ENCODE measurements at places on chromosomes 11 and 22.

- no peak for DNase-seq
Measured at GRCh38 chr22:39437791-39438704, 18.8 kb upstream of the MGAT3 start.

DNA sequence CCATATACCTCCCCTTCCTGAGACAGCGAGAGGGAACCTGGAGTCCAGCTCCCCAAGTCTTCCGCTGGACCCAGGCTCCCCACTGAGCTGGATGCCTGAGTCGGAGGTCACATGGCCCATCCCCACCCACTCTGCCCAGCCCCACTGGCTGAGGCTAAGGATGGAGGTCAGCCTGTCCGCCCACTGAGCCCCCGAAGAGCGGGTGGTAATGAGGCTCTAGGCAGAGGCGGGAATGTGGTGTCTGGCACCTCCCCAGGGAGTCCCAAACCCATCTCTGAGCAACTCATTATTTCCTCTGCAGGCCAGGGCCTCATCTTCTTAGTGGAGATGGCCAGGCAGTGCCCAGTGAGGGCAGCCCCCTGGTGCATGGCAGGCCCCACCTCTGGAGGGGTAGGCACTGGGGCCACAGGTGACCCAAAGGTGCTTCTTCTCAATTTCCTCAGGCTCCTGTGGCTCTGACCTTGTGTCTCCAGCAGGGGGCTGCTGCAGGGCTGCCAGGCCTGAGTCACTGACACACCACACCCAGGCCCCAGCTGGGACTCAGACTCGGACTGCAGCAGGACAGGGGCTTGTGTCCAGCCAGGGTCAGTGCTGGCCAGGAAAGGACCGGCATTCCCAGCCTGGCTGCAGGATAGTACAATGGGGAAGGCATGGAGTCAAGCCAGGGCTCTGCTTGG, 10.2 kb upstream of the PDE2A start:
- DNase-seq, result peak; percentile 87

DNA sequence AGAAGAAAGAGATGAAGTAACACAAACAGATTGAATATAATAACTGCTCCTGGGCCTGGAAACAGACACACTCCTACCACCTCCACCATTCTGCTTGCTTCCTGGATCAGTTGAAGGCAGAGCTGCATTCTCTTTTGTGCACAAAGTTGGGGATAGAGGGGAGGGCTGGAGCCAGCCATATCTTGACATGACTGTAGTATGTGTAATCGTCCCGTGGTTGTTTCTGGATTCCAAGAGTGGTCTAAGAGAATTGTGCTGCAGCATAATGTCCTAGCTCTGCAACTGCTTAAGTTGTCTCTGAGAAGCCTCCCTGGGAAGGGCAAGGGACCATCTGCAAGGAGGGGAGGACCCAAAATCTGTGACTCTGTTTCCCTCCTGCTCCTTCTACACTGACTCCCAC, 3.2 kb downstream of the CRY2 start:
- DNase-seq, result no peak

DNA sequence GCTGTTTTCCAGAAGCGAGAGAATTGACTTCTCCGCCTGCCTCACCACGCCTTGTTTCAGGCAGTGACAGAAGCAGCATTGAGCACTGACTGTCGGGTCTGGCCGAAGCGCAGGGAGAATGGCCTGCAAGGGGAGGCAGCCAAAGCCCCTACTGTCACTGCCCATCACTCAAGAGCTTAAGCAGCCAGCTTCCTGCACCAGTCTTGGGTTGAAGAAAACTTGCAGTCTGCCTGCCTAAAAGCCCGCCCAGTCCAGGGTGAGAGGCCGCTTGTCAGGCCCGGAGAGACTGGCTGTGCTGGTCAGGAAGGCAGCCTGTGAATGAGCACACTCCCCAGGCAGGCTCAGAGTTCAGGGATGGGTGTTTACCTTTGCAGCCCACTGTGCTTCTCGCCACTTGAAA, 108.3 kb downstream of the PKNOX2 start:
- no peak for DNase-seq

DNA sequence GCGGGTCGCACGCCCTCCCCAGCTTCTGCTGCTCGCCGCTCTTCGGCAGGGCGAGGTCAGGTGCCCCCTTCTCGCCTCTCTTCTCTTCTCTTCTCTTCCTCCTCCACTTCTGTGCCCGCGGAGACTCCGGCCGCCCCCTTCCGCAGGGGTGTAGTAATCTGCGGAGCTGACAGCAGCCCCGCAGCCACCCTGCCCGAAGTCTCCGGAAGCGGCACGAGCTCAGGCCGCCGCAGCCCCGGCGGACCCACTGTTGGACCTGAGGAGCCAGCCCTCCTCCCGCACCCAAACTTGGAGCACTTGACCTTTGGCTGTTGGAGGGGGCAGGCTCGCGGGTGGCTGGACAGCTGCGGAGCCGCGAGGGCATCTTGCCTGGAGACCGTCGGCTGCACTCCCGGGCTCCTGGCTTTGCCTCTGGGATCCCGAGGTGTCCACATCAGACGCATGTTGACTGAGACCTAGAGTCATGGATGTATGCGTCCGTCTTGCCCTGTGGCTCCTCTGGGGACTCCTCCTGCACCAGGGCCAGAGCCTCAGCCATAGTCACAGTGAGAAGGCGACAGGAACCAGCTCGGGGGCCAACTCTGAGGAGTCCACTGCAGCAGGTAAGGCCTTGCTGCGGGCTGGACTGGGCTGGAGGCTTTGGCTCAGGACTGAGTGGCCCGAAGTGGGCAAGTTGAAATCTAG, 486 bp downstream of the STIM1 start:
- no peak for DNase-seq

- peak; percentile 51 for DNase-seq
Measured at GRCh38 chr11:67627441-67627811, 2.3 kb downstream of the NUDT8 start.

DNA sequence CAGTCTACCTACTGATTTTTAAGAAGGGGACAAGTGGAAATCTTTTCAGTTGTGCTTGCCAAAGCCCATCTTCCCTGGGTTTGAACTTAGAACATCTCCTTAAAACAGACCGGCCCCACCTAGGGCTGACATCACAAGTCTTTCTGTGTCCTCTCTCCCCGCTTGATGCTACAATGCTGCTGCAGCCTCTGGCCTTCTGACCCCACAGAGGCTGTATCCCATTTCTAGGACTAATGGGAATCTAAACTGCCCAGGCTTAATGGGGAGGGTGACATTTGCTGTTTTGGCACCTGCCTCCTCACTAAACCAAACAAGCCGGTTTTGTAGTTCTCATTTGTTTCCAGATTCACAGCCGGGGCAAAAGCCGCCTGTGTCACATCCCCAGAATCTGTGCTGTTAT, 121.3 kb upstream of the CADM1 start:
- no peak for DNase-seq

Measured in right cardiac atrium (tissue), 5 donors.